ENCODE measurements at places on chromosomes 12 and 14.

DNA sequence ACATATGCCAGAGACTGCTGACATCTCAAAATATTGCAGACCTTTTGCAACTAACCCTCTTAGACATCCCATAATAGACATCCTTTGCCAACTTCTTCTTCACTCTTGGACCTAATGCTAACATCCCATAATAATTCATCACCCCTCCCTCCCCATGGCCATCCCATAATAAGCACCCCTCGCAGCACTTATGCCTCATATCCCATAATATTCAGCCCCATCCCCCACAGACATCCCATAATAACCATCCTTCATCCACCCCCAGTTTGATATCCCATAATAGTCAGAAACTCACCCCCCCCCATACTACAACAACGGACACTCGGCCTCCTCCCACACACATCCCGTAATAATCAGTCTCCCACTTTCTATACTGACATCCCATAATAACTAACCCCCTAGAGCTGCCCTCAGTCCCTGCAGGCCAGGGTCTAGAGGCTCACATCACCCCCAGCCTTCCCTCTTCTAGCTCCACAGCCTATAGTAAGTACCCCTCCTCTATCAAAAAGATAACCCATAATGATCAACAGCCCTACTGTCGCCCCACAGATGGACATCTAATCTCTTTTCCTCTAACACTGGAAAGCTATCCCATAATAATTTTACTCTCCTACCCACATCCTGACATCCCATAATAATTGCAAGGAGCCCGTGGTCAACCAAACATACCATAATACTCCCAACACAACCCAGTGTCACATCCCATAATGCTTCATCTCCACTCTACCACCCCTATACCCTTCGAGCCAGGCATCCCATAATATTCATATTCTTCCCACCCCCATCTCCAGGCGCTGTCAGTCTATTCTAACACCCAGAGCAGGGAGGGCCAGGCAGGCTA, 792 bp upstream of the CHD4 start:
- DNase-seq: peak; percentile 84

- DNase-seq: no peak
These were observed 38.0 kb downstream of the LGR5 start for GRCh38 chr12:71477609-71478008.

DNA sequence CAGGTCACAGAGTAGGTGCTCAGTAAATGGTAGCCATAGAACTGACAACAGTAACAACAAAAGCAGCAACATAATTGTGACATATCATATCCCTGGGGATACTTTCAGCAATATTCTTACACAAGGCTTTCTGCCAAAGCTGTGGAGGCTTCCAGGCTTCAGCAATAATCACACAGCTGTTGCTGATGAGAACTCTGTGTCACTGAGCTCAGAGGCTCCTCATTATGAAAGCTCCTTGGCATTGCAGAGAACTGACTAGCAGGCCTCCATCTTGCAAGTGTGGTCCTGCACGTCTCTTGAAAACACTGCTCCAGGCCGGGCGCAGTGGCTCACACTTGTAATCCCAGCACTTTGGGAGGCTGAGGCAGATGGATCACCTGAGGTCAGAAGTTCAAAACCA, 97.3 kb upstream of the BTG1 start:
- no peak for DNase-seq

- DNase-seq: no peak
These were observed 75.4 kb downstream of the GRIP1 start for GRCh38 chr12:66603461-66603860.

DNA sequence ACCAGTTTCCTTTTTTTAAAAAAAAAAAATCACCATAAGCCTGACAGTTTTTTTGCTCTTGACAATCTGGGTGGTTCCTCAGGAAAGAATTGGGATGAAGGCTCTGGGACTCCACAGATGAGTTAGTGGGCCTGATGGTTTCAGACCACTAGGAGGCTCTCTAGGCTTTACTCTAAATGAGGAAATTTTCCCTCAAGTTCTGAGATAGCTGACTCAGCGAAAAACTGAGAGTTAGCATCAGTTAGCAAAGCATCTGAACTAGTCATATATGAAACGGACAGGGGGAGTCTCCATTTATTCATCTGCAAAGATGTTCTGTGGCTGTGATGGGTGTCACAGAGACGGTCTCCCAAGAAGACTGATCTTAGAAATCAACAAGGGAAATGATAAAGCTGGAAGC, 314.3 kb upstream of the OR4E1 start:
- DNase-seq: peak; percentile 35

DNA sequence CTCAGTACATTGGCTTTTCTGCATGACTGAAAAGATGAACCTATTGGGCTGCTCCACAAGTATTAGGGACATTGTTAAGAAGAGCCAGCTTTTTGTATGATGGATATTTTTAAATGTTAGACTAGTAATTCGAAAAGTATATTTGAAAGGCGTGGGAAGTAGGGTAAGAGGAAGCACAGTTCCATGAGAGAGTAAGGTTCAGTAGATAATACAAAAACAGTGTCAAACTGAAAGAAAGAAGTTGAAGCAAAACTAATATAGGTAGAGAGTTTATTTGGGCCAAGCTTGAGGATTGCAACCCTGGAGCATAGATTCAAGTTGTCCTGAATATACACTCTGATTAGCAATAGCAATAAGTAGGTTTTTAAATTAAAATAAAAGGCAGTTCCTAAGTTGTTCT, 193.9 kb downstream of the RASSF9 start:
- no peak for DNase-seq

DNA sequence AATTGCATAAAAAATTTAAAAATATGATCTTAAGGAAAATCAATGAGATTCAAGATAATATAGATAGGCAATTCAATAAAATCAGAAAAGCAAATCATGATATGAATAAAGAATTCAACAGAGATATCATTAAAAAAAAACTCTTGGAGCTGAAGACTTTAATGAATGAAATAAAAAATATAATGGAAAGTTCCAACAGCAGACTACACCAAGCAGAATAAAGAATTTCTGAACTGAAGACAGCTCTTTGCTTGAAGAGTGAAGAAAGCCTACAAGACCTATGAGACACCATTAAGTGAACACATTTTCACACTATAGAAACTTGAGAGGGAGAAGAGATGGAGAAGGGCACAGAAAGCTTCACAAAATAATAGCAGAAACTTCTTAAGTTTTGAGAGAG, 45.9 kb downstream of the PLBD1 start:
- no peak for DNase-seq

DNA sequence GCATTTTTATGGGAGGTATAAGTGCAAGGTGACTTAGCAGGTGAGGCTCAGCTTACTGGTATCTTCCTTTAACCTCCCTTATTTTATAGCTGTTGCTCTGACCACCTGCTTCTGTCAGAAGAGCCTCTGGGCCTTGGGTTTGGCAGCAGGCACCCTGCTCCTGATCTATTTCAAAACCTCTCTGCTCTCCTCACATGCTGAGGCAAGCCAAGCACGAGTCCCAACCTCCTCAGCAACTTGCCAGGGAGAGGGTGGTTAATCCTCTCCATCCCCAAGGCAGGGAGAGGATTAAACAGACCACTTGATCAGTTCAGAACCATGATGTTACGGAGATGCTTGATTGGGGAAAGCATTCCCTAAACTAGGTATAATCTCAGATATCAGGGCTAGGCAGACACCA, 5.4 kb downstream of the PLEKHH1 start:
- no peak for DNase-seq

GRCh38 chr14:53606203-53606602, 350.4 kb downstream of the BMP4 start:
- no peak for DNase-seq

DNA sequence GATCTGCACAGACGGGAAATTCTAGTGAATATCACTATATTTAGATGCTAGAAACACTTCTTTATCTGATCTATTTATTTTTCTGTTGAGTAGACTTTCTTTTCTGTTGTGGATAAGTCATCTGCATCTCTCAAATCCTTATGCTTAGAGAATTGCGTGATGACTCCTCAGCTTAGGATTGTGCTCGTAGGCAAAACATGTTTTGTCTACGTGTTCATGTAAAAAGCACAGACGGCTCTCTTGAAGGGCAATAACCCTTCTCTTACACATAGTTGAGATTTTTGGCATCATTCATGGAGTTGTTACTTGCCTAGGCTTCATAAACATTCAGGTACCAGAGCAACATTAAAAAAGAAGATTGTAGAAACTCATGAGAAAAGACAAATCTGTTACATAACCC, 18.6 kb downstream of the PPFIBP1 start:
- no peak for DNase-seq

DNA sequence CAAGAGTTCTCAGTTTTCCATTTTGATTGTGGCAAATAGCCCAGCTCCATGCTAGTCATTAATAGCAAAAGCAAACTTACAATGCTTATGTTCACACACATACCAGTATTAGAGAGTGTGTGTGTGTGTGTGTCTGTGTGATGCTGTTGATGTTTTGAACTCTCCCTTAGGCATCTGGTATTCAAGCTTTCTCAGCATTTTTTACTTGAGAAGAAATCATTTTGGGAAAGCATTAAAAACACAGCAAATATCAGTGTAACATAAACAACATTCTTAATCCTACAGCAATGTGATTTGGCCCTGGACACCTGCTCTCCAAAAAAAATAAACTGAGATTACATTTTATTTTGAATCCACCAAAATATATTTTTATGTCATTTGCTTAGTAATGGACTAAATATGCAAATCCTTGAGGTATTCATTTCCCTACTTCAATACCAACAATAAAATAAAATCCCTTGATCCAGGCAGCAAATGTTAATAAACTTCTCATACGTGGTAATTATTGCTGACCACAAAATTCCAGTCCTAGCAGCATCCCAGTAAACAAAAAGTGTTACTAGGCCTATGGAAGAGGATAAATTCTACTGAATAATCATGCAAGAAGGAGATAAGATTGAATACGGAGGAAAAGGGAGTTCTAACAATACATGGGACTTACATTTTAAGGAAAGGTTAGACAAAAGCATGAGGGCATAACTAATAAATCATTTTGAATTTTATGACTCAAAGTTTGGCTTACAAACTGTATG, 249.5 kb upstream of the CLEC14A start:
- DNase-seq: no peak

GRCh38 chr12:49763006-49763591, 21.7 kb downstream of the TMBIM6 start:
- peak; percentile 85 for DNase-seq

- DNase-seq: no peak
These were observed 194.1 kb downstream of the MON2 start for GRCh38 chr12:62660756-62661155.

DNA sequence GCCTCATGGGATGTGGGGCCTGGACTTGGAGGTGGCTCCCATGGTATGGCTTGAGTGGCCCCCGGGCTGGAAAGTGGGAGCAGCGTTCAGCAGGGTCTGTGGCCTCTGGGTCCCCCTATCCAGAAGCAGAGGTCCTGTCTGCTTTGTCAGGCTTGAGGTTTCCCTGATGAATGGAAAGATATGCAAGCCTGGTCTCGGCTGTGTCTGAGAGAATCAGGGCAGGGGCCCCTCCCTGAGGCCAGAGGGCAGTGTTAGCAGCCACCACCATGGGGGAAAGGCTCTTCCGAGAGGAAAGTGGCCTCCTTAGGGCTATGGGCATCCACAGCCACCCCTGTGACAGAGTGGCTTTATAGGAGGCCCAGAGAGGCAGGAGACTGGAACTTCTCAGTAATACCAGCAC, 128.2 kb downstream of the VRK1 start:
- no peak for DNase-seq

DNA sequence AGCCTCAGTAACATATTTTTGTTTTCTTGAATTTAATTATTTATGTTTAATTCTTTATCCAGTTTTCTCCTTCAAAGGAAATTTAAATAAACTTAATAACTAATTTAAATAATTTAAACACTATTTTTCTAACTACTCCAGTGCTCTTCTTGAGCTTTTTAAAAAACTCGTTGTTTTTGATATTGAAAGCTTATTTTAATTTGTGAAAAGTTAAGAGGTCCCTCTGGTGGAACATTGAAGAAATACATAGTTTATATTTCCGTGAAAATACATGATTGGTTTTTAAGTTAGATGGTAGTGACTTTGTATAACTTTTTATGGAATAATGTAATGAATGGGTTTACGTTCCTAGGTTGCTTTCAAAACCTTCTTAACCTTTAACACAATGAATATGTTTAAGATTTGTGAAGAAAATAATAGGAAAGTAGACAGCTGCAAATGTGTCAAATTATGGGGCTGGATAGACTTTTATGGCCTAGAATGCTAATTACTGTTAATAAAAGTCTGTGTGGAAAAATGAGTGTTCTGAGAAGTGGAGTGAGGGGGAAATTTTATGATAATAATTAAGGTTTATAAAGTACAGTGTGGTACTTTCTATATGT, 45.9 kb upstream of the MSRB3 start:
- no peak for DNase-seq

DNA sequence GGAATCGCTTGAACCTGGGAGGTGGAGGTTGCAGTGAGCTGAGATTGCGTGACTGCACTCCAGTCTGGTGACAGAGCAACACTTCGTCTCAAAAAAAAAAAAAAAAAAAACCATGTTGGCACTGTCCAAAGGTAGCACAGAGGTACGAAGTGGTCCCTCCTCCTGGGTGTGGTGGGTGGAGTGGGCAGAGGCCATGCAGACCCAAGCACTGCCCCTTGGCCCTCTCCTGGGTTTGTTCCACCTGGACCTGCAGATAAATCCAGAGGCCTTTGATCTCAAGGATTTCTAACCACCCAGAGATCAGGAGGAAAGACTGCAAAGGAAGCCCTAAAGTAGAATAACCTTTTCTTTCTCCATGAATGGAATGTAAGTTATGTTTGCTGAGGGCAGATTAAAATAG, 8.7 kb upstream of the GALNT6 start:
- DNase-seq: no peak

DNA sequence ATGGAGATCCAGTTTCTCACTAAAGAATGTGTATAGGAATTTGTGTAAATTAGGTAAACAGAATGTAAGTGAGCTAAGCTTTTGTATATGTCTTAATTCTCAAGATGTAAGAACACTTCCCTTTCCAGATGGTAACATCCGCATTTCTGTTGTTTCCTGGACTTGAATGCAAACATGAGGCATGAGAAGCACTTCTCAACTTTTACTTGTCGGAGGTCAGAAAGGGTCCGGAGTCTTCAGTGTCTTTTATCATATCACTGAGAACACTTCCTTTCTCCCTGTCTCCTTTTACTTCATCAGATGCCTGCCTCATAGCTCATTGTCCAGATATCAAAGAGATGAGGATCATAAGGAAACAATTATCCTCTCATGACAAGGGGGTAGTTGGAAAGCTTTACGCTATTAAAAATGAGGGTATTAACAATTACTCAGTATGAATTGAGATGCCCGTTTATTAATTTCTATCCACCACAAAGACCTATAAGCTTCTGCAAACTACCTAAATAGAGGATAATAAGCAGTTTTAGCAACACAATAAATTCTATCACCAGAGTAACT, 214.1 kb upstream of the FLRT2 start:
- no peak for DNase-seq

- DNase-seq: no peak
These were observed 1018.5 kb downstream of the LRFN5 start for GRCh38 chr14:42624980-42625761.

DNA sequence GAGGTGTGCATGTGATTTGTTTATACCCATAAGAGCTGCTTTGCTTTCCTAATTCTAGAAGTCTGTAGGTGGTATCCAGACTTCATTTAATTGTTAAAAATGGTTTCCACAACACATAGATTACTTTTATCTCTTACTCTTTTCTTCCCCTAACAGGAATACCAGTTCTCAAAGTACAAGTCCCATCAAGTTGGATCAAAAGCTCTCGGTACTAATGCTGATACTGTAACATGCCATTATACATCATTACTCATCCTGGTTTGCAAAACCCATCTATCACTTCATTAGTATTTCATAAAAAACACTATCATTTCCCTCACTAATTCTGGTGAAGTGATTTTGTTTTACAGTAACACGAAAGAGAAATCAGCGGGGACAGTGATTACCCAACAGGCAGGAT, 94.3 kb downstream of the PPP2R5E start:
- no peak for DNase-seq
